ENCODE measurements at places on chromosomes 16 and 17. TPM values are rescaled to one million over a fixed set of nuclear protein-coding genes. Genes with fewer than 3 reads are reported as not detected.

- DNase-seq, result no peak
These were observed 19.8 kb downstream of the MAPT start for GRCh38 chr17:45914047-45914717.

DNA sequence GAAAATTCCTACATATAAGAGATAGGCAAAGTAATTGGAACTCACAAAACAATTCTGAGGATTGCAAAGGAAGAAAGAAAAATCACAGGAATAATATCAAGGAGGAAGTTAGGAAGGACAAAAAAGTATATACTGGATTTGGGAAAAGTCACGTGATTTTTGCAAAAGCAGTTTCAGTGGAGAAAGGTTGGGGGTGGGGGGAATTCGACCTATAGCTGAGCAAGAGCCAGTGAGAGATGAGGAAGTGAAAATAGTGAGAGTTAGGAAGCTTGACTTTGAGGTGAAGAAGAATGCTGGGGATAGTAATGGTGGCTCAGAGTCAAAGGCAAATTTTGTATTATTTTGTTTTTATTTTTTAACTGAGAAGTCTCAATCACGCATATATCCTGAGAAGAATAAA lies 438.0 kb upstream of the PMFBP1 start:
- no peak for DNase-seq

- DNase-seq, result no peak
These were observed 59.5 kb downstream of the USP22 start for GRCh38 chr17:20983359-20983637.

DNA sequence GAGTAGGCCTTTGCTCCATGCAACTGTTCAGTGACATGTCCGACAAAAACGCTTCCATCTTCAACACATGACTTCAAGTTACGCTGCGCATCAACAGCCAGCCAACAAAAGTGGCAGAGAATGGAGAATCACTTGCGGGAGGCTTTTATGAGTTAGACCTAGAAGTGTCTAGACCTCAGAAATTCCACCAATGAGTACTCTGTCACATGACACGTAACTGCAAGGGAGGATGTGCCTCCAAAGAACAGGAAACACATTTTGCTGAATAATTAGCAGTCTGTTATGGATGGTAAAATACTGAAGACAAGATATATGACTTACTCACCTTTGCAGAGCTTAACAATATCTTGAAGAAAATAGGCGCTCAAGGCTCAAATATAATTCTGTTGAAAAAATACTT lies 62.1 kb downstream of the MYO1D start:
- DNase-seq, result no peak

Gene TP53TG3F
- total RNA-seq, result not detected

Gene SAMD14
- total RNA-seq, result 5.0 TPM

Data from kidney (tissue), 22 donors.